ENCODE measurements at places on chromosomes 16 and 17.
A peak's percentile ranks its signal among the peaks of the same experiment; 100 is the strongest.

DNA sequence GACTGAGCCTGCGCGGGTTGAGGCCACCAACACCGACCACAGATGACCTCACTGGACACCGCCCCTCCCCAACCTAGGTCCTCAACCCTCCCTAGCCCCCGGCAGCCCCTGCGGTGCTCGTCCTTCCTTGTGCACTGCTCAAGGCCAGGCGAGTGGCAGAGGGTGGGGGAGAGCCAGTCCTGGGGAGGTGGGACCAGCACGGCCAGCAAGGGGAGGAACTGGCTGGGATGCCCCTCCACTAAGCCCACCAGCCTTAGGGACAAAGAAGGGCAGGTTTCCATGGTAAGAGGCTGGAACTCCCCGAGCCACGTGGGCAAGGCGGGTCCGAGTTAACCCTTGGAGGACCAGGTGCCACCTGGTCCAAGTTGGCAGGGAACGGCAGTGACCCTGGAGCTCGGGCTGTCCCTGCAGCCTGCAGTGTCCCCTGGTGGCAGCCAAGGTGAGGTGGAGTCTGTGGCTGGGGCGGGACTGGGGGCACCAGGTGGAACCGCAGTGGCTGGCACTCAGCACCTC is 9.2 kb downstream of the FSCN2 start:
- DNase-seq = peak; percentile 85

DNA sequence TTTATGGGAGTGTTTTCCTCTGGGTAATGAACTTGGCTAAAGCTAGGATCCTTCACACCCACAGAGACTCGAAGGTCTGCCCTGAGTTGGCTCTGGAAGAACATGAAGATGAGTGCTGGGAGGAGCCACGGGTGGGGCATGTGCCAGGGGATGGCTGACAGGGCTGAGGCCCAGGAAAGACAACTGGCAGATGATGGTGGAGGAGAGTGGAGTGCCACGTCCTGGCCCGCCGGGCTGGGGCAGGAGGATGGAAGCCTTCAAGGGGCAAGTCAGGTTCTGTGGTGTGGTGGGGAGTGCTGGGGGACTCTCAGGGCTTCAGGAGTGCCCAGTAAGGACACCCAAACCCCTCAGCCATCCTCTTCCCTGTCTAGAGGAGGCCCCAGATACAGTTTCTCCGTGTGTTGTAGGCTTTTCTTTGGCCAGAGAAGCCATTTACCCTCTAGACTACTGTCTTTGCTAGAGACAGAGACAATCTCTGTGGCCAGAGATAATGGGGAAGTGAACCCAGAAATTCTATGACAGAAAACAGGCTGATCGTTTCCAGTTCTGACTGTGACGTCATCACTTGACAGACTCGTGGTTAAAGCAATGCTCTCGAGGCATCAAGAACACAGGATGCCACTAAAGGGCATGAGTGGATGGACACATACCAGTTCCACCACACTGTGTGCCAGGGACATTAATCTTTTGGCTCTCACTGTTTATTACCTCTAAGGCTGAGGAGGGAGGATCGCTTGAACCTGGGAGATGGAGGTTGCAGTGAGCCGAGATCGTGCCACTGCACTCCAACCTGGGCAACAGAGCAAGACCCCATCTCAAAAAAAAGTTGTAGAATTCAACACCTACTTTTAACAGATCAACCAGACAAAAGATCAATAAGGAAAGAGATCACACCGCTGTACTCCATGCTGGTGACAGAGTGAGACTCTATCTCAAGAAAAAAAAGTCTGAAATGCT is 18.6 kb upstream of the SLC5A10 start:
- DNase-seq = no peak

GRCh38 chr16:75099738-75100602 is 16.6 kb downstream of the LDHD start:
- DNase-seq = no peak

DNA sequence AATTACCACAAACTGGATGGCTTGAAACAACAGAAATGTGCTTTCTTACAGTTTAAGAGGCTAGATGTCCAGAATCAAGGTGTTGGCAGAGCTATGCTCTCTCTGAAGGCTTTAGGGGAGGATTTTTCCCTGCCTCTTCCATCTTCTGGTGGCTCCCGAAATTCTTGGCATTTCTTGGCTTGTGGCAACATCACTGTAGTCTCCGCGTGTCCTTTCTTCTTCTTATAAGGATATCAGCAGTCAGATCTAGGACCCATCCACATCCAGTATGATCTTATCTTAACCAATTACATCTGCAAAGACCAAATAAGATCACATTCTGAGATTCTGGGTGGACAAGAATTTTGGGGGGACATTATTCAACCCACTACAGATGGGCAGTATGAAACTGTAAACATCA is 119.2 kb upstream of the PMFBP1 start:
- no peak for DNase-seq

DNA sequence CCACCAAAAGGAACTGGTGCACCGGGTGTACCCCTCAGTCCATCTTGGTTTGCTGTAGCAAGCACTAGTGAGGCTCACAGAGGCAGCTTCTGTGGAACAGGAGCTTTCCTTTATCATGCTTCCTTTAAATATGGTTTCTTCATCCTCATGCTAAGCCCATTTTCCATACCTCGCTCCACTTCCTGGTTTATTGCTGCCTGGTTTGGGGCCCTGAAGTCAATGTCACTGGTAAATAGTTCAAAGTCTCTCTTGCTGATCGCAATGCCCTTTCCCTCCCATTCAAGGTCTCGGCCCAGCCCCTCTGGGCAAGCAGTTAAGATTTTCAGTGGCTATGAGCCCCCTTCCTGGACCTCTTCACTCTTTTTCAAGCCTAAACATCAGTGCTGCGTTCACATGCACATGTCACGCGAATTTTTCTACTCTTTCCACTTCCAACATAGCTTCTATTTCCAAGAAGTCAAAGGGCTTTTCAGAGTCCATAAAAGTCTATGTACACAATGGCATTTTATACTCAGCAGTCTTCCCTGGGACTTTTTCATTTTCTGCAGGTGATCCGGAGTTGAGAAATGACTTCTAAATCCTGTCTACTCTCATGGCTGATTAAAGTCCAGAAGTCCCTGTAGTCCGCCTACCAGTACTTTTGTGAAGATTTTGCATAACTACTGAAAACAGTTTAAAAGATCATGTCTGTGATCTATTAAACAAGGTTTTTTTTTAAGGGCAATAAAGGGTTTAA is 323.8 kb upstream of the ZFHX3 start:
- no peak for DNase-seq

- DNase-seq = no peak
Measured at GRCh38 chr17:70307430-70308225, 138.3 kb downstream of the KCNJ2 start.

DNA sequence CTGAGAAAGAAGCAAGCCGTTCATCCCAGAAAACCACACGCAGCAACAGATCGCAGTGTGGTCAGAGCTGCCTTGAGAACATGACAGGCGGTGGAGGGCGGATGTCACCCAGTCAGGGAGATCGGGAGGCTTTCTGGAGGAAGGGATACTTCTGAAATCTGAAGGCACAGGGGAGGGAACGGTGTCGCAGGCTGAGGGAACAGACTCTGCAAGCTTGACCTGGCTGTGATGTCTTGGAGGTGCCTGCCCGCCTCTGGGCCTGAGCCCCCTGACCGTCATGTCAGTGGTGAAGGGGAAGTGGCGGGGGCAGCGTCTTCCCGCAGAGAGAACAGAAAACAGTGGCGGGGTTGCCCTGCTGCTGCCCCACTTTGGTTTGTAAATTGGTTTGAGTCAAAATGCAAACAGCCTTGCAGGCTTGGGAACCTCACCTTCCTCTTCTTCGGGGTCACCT is 8.1 kb upstream of the ATP2A3 start:
- no peak for DNase-seq

- peak; percentile 66 for DNase-seq
Measured at GRCh38 chr17:9199571-9200551, 178.6 kb downstream of the NTN1 start.

- peak; percentile 11 for DNase-seq
Measured at GRCh38 chr16:25395528-25395927, 137.9 kb upstream of the ZKSCAN2 start.

- DNase-seq = peak; percentile 33
Measured at GRCh38 chr16:89921131-89921701, 1.9 kb upstream of the TUBB3 start.
